ENCODE measurements at places on chromosomes 7 and 10.

DNA sequence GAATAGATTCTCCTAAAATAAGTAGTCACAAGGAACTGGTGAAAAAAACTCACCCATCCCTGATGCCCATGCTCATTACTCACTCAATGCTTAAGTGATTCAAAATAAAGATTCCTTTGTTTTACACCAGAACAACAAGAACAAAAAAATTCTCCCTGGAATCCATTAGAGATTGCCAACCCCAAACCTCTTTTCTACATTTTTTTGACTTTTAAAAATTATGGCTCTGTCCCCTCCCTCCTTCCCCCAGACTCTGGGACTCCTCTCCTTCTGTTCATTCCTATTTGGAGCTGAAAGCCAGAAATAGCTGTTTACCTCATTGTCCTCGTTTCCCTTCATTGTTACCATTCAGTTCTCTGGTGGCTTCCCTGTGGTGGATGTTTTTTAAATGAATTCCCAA lies 63.2 kb upstream of the FHIP2A start:
- DNase-seq: no peak

- DNase-seq: no peak
Observed at GRCh38 chr7:21960922-21961321, 15.2 kb upstream of the CDCA7L start.

- DNase-seq: no peak
Observed at GRCh38 chr7:144775749-144776148, 60.1 kb downstream of the TPK1 start.

GRCh38 chr7:137423321-137423720 lies 79.8 kb upstream of the PTN start:
- DNase-seq: no peak

DNA sequence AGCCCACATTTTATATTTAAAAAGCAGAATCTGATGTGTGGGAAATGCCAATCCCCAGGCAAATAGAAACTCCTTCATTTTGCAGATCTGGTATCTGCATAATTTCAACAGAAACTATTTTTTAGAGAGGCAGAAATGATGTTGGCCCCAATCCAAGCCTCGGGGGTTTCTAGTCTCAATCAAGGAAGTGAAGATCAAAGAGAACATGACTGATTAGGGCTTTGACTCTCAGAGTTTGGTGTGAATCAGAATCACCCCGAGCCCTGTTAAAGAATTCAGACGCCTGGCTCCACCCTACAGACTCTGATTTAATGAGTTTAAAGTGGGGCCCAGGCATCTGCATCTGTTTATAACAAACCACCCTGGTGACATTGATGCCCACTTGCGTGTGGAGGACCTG lies 36.7 kb upstream of the UBE2H start:
- no peak for DNase-seq

GRCh38 chr10:688312-689120 lies 952 bp downstream of the DIP2C start:
- DNase-seq: no peak

DNA sequence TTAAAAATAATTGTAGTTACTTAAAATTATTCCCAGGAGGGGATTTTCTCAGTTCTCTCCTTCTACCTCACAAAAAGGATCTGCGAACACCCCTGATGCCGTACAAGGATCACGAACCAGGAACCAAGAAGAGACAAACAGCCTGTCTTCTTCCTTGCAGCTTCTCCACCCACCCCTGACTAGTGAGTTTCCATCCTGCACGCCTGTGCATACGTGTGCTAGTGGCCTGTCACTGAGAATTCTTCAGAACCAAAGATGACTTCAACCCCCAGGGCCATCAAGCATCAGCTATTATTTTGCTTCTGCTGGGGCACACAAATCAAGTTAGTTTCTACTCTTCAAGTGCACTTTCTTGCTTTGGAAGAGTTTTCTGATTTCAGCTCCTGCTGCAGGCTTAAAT lies 175.5 kb upstream of the KLF6 start:
- DNase-seq: no peak

DNA sequence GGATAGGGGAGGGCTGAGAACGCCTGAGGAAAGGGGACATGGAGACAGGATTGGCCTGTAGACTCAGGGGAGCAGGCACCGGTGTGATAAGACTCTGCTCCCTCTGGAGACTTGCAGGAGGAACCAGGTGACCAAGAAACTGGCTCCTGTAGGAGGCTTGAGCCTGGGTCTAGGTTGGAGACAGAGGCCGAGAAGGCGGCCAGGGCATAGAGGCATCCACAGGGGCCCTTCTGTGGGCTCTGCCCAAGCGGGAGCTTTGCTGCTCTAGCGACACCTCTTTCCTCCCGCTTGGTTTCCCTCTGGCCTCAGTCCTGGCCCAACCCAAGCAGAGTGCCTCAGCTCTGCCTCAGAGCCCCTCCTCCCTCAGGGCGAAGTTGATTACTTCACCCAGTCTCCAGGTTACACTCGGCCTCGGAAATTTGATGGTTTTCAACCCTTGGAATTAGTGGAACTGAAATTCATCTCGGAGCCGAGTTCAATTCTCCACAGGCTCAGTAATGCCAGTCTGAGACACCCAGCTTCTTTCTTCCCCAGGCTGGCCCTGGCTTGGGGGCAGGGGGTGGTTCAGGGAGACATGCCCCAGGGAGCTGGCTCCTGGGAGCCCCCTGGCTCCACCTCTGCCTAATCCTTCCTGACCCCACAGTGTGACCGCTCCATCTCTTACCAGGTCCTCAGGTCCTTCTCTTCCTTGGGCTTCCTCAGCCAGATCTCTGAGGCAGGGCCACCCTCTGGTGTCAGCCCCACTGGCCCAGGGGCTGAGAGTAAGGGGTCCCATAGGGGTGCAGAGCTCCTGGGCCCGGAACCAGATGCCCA lies 60.4 kb downstream of the PAX2 start:
- no peak for DNase-seq

GRCh38 chr7:18469316-18469715 lies 26.2 kb upstream of the HDAC9 start:
- no peak for DNase-seq

DNA sequence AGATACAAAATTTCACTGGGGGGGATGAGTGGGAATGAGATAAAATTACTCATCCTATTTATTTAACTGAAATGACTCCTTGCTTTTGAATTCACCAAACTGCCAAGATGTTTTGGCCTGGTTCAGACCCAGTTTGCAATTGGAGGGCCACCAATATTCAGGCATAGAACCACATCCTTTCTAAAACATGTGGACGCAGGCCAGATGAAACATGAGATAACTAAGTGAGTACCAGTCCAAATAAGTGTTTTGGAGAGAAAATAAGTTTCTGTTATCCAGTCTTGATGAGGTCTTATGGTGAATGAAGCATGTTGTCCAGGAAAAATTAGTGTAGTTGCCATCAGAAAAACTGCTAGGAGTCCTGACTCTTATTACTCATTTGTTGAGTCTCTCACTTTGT lies 36.3 kb upstream of the PDK4 start:
- no peak for DNase-seq

- no peak for DNase-seq
Observed at GRCh38 chr10:116712519-116712918, 29.8 kb downstream of the HSPA12A start.

GRCh38 chr10:131242007-131242406 lies 69.5 kb downstream of the TCERG1L start:
- no peak for DNase-seq

DNA sequence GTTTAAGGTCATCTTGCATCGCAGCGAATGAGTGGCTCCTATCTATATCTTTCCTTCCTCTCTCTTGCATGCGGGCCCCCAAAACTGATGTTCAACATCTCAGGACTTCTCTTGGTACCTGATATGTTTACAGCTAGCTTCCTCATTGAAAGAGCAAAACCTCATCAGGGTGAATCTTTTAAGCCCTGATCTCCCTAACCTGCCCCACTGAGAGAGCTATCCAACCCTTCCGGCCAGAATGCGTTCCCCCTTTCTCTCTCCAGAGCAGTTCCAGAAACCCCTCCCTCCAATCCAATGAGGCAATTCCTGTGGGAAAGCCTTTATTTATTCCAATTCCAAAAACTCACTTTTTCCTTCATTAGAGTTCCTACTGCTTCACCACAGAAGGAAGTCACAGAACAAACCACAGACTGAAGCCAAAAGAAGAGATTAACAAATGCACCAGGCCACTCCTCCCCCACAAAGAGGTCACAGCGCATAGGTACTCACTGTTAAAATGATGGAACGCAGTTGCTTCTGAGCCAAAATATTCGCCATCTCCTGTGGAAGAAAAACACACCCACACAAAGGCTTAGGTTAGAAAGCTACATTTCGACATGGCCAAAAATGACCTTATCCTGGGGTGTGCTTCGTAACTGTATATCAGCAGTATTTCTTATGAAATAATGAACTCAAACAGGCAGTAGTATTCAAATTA lies 232.4 kb downstream of the ELMO1 start:
- DNase-seq: no peak

- no peak for DNase-seq
Observed at GRCh38 chr7:21336743-21337142, 91.1 kb upstream of the SP4 start.

DNA sequence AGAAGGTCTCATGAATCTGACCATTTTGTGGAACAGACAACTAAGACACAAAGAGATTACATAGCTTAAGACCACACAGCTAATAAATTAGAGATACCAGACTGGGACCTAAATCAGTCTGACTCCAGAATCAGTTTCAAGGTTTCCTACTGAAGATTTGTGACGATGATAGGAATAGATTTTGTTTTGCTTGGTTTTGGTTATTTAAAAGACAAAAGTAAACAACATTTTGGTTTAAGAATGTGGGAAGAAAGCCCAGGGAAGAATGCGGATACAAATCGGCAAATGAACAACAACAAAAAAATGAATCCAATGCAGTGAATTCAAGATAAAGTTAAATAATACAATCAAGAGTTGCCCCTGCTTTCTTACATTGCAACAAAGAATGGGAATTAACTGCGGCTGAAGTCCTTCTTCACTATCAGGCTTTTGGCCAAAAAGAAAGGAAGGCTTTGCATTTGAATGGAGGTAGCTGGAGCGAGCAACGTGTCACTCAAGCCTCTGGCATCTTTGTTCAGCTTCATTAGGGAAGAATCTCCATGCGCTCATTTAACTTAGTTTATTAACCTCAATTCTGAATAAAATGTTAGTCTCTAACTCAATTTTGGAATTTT lies 210.8 kb downstream of the ADAM12 start:
- DNase-seq: no peak

GRCh38 chr10:5413012-5413938 lies 918 bp downstream of the NET1 start:
- DNase-seq: no peak

DNA sequence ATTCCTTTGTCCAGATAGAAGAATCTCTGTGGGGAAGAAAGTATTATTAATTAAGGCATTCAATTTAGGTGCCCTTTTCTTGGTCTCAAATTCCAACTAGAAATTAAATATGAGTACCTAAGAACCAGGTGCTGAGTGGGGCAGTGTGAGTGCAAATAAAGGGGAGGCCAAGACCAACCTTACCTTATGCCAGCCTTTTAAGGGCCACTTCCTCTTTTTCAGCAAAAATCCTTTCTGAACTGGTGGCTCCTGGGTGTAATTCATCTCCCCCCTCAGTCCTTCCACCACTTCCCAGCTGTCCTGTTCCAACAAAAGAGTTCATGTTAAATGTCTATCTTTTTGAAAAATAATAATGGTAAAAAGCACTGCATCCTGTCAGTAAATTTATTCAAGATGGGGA lies 108.2 kb downstream of the OSBPL3 start:
- DNase-seq: no peak

GRCh38 chr10:117741524-117741923 lies 199.0 kb downstream of the EMX2 start:
- DNase-seq: no peak

GRCh38 chr7:101754424-101755159 lies 62.8 kb upstream of the CUX1 start:
- no peak for DNase-seq

GRCh38 chr7:116824449-116824848 lies 37.9 kb upstream of the CAPZA2 start:
- DNase-seq: no peak

Data from anterior cingulate cortex (tissue), 58 donors.